Activated T-helper 1 cell treated with Interleukin-2 at 50 U/mL for 16 hours (primary cell): ENCODE measurements at places on chromosomes 5 and 9.

- DNase-seq = no peak
These were observed 15.8 kb downstream of the F2RL2 start for GRCh38 chr5:76607353-76607871.

- DNase-seq = no peak
These were observed 12.4 kb upstream of the TYRP1 start for GRCh38 chr9:12680757-12681156.

- DNase-seq = no peak
These were observed 38.7 kb downstream of the CCDC125 start for GRCh38 chr5:69293882-69294281.

GRCh38 chr5:171010086-171010485 is 148.3 kb downstream of the RANBP17 start:
- DNase-seq = no peak

DNA sequence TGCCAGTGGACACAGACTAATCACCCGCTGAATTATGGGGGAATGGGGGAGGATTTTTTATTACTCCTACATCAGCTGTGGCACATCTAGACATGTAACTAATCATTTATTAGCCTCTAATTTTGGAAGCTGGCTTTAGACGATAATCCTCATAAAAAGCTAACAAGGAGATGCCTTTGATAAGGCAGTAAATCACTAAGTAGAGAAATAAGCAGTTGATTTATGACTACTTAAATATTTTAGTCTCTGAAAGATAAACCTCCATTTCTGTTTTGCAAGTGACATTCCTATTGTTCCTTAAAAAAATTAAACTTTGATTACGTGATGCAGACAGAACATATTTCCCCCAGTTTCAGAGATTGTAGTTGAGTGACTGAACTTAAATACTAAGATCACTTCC is 206.4 kb upstream of the CDKN2B start:
- DNase-seq = no peak

GRCh38 chr5:163410505-163410904 is 26.9 kb upstream of the CCNG1 start:
- no peak for DNase-seq

DNA sequence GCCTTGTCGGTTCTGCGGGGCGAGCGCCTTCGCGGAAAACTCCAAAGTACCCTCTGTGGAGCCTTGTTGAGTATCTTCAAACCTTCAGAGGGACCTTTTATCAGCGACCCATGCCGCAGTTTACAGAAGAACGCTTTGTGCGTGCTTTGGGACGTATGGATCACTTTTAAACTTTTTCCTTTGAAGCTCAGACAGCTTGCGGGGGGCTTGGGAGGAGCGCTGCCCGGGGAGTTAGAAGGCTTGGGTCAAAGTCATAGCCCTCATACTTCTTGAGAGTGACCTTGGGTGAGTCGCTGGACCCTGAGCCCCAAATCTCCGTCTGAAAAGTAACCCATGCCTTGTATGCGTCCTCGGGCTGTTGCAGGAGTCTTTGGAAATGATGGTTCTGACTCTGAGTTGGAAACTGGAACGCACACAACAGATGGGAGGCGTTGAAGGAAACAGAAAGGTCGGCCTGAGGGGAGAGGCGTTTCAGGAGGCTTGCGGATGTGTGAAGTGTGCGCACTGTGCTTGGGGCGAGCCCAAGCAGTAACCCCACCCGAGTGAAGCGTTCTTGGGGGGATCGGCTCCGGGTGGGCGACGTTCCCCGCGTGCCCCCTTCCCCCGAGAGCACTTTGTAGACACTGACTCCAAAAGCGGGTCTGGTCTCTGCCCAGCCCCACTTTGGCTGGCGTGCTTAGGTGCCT is 661 bp upstream of the SLC25A51 start:
- DNase-seq = no peak
